Endothelial cell of coronary artery (primary cell): ENCODE measurements at places on chromosomes 4 and X. TPM values are rescaled to one million over a fixed set of nuclear protein-coding genes. Genes with fewer than 3 reads are reported as not detected.

KIF4A gene
- total RNA-seq = 8.4 and 17.8 TPM in 2 replicates

TMEM164 gene
- total RNA-seq = 13.3 and 25.3 TPM in 2 replicates

CPLX1 gene
- 0.47 and 8.0 TPM in 2 replicates for total RNA-seq

MAGED4 gene
- 7.1 and 10.5 TPM in 2 replicates for total RNA-seq

ADAM29 gene
- not detected in 2 replicates for total RNA-seq

TAF7L gene
- 0.09 and 0.81 TPM in 2 replicates for total RNA-seq

CXCR3 gene
- not detected in 2 replicates for total RNA-seq

DCAF12L1 gene
- 0.09 and 0.63 TPM in 2 replicates for total RNA-seq

CXorf65 gene
- not detected in 2 replicates for total RNA-seq

GAGE1 gene
- not detected in 2 replicates for total RNA-seq

SHROOM4 gene
- 27.8 and 28.6 TPM in 2 replicates for total RNA-seq

STARD8 gene
- 6.1 and 7.8 TPM in 2 replicates for total RNA-seq

DGKK gene
- total RNA-seq = not detected in 2 replicates

CLDN34 gene
- 0.09 TPM in 1 of 2 replicates, not detected in the other for total RNA-seq

MAGEH1 gene
- 22.1 and 22.4 TPM in 2 replicates for total RNA-seq

TBC1D14 gene
- total RNA-seq = 29.1 and 31.5 TPM in 2 replicates

DDX53 gene
- total RNA-seq = not detected in 2 replicates

H2AZ1 gene
- total RNA-seq = 319 and 537 TPM in 2 replicates

TLR10 gene
- total RNA-seq = not detected in 2 replicates

EREG gene
- not detected in 2 replicates for total RNA-seq

TEX13B gene
- not detected in 2 replicates for total RNA-seq

SULT1B1 gene
- total RNA-seq = 55.9 and 63.3 TPM in 2 replicates

ZNF330 gene
- total RNA-seq = 31.3 and 34.0 TPM in 2 replicates

MTM1 gene
- 7.6 and 9.7 TPM in 2 replicates for total RNA-seq
